ENCODE measurements at places on chromosomes 7 and 10.

- no peak for DNase-seq
Observed at GRCh38 chr10:35700487-35700882, 58.4 kb upstream of the FZD8 start.

- DNase-seq = no peak
Observed at GRCh38 chr7:18861514-18862118, 255.8 kb downstream of the TWIST1 start.

GRCh38 chr10:119275085-119275484 is 67.7 kb downstream of the GRK5 start:
- DNase-seq = no peak

DNA sequence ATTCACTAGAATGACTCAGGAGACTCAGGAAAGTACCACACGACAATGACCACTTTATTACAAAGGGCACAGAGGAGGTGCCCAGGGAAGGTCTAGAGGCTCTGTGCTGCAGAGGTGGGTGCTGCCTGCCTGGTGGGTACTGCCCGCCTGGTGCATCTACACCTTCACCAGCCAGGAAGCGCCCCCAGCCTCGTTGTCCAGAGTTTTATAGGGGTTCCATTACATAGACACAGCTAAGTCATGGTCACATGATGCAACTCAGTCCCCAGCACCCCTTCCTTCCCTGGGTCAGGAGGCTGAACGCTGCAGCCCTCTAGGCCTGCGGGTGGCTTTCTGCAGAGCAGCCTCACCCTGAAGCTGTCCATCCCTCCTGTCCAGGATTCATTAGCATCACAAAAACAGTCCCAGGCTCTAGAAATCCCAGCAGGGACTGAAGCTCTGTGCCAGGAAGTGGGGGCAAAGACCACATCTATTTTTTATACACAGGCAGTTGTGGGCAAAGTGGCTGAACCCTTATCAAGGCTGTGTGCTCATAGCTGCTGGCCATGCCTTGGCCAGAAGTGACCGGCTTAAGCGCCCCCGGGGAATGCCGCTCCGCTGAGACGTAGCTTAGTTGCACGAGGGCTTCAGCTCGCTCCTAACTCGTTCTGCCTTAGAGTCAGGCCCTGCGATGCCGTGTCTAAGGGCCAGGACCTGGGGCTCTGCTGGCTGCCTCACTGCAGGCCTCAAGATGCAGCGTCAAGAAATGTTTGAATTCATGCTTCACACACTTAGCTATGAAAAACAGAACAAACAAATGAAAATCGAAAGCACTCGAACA is 219.0 kb downstream of the GLRX3 start:
- DNase-seq = no peak

DNA sequence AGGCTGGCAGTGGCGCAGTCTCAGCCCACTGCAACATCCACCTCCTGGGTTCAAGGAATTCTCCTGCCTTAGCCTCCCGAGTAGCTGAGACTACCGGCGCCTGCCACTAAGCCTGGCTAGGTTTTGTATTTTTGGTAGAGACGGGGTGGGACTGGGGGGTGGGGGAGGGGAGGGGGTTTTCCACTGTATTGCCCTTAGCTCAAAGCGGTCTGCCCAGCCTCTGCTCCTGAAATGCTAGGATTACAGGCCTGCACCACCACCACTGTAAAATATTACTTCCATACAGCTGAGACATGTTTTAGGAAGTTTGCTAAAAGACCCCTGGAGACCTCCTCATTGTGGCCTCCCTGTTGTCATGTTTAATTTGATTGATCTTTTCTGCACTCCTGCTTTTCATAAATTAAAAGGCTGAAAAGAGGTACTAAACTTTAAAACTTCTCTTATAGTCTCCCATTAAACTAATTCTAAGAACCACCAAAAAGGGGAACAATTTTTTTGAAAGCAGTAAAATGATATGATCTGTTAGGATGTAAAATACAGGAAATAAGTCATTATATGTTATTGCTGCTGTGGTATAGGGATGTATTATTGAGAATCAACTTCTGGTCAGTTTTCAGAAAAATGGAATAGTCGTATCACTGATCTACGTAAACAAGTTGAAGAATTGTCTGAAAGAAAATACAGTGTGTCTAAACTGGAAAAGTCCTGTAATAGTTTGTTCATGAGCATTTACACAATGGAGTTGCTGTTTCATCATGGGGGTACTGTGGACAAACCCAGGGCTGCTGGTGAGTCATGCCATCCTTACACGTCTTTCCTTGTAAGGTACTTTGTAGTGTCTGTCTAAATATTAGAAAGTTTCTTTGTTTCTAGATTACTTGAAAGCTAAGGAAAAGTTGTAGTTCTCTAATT is 72.9 kb upstream of the TMEM248 start:
- DNase-seq = no peak

- DNase-seq = no peak
Observed at GRCh38 chr7:81433206-81433605, 336.6 kb downstream of the HGF start.

DNA sequence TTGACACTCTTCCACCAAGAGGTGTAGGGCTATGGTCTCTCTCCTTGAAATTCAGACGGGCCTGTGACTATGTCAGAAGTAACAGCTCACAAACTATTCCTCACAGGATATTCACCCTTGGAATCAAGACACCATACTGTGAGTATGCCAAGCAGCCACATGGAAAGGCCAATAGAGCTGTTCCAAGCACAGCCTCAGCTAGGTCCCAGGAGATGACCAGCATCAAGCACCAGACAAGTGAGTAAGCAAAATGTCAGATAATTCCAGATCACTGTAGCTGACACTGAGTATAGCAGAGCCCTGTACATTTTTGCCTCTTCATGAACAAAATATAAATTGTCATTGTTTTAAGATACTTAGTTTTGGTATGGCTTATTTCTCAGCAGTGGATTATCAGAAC is 88.1 kb upstream of the KCND2 start:
- DNase-seq = no peak

DNA sequence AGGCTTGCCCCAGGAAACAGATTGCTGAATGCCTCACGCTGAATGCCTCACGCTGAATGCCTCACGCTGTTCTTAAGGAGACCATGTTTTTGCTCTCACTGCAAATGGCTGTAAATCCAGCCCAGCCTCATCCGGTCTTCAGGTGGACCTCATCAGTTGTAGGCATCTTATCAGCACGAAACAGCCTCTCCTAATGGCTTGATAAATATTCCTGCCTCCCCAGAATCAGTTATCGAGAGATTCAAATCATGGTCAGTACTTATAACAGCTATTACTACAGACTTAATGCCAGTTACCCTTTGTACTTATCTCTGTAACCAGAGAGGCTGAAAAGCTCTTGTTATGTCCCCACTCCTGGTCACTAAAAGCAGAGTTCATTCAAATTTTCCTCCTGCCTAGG is 290.6 kb downstream of the FZD1 start:
- DNase-seq = no peak

GRCh38 chr7:8125680-8126444 is 136.1 kb downstream of the ICA1 start:
- no peak for DNase-seq

GRCh38 chr10:124138195-124138882 is 44.9 kb upstream of the CHST15 start:
- DNase-seq = no peak

GRCh38 chr7:38163671-38164070 is 14.4 kb upstream of the STARD3NL start:
- DNase-seq = no peak

DNA sequence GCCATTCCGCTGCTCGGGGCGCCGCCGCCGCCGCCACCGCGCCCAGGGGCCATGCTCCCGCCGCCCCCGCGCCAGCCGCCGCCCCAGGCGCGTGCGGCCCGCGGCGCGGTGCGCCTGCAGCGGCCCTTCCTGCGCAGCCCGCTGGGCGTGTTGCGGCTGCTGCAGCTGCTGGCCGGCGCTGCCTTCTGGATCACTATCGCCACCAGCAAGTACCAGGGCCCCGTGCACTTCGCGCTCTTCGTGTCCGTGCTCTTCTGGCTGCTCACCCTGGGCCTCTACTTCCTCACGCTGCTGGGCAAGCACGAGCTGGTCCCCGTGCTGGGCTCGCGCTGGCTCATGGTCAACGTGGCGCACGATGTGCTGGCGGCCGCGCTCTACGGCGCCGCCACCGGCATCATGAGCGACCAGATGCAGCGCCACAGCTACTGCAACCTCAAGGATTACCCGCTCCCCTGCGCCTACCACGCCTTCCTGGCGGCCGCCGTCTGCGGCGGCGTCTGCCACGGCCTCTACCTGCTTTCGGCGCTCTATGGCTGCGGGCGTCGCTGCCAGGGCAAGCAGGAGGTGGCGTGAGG is 383 bp downstream of the MARVELD1 start:
- DNase-seq = peak; percentile 81

- DNase-seq = no peak
Observed at GRCh38 chr10:100157156-100157555, 28.7 kb downstream of the ERLIN1 start.

- DNase-seq = no peak
Observed at GRCh38 chr10:131806146-131806545, 94.7 kb upstream of the PPP2R2D start.

DNA sequence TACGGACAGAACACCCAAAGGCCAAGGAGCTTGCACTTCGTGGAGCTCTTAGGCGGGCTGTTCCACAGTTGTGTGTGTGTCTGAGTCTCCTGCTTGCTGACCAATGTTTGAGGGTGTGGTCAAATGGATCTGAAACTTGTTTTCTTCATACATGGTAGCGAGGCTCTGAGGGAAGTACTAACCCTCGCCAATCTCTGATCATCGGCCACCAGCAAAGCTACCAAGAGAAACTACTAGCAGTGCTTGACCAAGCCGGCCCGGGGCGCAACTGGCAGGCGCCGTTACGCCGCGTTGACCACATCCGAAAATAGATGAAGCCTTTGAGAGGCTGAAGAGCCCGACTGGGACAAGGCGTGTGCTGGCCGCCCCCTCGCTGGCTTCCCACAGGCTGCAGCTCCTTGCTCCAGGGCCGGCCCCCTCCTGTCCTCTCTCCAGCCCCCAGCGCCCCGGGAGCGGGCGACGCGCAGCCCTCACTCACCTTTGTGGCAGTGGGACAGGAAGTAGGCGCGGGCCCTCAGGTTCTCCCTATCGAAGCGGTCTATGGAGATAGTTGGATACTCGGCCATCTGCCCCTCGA is 384 bp downstream of the DCLRE1C start:
- peak; percentile 76 for DNase-seq

DNA sequence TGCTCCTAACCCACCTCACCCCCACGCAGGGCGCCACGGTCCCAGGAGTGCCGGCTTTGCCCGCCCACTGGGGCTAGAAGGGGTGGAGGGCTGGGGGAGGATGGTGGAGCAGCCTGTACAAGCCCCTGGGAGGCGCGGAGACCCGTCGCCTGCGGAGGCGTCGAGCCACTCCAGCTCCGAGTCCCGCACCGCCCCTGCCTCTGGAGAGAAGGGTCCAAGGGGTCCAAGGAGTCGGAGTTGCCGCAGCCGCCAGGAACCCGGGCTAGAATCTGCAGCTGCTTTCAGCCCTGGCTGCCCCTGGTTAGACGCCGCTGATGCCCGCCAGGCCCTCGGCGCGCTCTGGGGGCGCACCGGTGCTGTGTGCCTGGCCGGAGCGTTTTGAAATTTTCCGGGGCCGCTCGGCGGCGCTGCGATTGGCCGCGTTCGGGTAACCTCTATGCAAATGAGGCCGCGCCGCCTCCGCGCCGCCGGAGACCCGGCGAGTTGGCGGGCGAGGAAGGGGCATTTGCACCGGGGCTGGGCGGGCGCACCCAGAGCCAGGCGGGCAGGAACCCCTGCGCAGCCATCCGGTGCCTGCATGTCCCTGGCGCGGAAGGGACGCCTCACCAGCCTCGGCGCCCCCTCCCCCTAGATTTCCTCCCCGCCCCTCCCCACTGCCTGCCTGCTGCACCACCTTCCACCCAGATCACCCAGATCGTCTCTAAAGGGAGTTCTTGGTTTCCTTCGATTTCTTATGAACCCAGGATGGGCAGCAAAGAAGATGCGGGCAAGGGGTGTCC is at the start of gene HMX2:
Gene HMX2, plus strand, starts transcription at position 502 of the 779 bp plus-strand sequence. Its CDS starts 243 bp downstream, at position 745.
- DNase-seq = no peak

- peak; percentile 80 for DNase-seq
Observed at GRCh38 chr10:99845837-99846382, 63.5 kb downstream of the ABCC2 start.

GRCh38 chr7:80070391-80070790 is 64.2 kb upstream of the GNAI1 start:
- no peak for DNase-seq

DNA sequence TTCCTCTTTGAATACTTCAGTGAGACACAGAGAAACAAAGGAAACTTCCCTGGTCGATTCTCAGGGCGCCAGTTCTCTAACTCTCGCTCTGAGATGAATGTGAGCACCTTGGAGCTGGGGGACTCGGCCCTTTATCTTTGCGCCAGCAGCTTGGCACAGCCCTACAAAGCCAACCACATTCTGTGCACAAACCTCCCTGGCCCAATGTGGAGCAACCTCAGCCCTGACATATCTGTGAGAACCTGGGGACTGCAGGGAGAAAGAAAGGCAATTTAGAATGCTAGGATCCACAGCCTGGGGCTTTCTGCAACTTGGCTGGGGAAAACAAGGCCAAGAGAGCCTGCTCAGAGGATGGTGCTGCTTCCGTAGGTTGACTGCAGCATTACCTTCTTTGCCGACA is 63.5 kb upstream of the PRSS58 start:
- DNase-seq = no peak

DNA sequence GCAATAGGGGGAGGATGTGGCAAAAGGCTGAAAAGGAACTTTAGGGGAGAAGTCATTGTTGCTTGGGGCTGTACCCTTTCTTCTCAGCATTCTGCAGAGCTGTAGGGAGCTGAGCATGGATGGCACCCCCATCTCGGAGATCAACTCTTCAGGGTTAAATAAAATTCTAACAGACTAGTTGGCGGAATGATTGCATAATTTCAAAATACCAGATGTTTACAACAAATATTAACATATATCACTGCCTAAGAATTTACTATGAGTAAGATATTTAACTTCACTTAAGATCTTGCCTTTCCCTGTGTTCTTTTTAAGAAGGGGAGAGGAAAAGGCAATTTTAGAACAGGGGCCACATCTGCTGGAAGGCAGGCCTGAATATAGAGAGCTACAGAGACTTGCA is 509 bp upstream of the OR2F1 start:
- no peak for DNase-seq

- no peak for DNase-seq
Observed at GRCh38 chr7:16592395-16592794, 53.2 kb downstream of the ANKMY2 start.

GRCh38 chr10:84493951-84494848 is 165.8 kb downstream of the CCSER2 start:
- DNase-seq = no peak

- no peak for DNase-seq
Observed at GRCh38 chr10:63976538-63976937, 455.3 kb downstream of the REEP3 start.

DNA sequence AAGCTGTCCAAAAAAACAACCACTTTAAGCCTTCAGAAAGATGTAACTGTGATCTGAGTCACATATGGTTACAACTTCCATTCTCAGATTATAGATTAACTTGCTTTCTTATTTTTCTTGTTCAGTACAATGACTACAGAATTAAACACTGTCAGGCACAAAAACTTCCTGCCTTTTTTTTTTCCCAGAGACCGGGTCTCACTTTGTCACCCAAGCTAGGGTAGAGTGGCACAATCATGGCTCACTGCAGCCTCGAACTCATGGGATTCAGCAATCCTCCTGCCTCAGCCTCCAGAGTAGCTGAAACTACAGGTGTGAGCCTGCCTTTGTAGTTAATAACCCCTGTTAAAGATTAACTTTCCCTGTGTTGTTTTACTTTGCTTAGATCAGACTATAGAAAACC is 163.2 kb downstream of the AVL9 start:
- DNase-seq = no peak

- DNase-seq = no peak
Observed at GRCh38 chr10:98474628-98475027, 27.9 kb upstream of the HPS1 start.
